ENCODE measurements at places on chromosomes 1 and 21.

DNA sequence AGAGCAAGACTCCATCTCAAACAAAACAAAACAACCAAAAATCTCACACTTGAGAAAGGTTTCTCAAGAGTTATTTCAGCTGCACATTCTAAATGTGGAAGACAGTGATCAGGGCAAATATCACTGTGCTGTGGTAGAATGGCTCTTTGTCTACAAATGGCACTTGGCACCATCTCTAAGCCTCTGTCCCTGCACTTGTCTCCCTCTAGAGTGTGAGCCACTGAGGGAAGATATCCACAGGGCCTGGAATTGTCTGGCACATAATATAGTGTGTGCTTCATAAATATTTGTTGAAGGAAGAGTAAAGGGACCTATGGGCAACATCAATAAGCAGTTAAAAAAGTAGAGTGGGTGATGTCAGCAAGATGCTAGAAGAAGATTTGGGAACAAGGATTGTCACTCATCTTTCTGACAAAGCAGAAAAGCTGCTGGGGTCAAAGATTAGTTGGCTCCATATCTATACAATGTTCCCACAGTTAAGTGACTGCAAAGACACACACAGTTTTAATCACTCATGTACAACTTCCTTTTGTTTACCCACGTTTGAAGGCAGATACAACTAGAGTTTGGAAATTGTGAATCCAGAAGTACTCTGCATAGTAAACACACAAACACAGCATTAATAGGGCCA is 19.1 kb downstream of the CD101 start:
- DNase-seq, result no peak

DNA sequence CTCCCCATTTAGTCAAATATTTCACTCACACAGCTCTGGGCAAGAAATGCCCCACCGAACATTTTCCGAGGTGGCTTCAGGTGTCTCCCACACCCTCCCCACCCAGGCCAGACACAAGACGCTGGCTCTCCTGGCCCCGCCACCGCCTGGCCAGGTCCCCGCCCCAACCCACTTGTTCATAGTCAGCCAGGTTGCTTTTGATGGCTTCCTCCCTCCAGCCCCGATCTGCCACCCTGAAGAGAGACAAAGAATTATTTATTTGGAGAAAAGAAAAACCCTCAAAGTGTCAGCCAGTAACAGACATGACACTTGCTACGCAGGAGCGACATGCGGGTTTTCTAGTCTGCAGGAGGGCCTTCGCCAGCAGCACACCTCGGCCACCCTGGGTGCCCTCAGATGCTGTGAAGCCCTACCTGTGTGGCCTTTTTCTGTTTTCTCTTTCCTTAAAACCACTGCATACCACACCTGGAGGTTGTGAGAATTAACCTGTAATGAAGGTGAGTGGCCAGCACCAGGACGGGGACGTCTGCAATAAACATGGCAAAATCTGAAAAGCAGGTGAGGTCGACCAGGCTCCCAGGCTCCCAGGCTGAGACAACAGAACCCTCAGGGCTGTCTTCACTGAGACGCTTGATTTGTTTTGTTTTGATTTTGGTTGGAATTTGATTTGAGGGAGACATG is 27.2 kb downstream of the SSBP3 start:
- DNase-seq, result no peak

GRCh38 chr1:39091845-39092645 is 65.9 kb downstream of the NDUFS5 start:
- DNase-seq, result peak; percentile 53

DNA sequence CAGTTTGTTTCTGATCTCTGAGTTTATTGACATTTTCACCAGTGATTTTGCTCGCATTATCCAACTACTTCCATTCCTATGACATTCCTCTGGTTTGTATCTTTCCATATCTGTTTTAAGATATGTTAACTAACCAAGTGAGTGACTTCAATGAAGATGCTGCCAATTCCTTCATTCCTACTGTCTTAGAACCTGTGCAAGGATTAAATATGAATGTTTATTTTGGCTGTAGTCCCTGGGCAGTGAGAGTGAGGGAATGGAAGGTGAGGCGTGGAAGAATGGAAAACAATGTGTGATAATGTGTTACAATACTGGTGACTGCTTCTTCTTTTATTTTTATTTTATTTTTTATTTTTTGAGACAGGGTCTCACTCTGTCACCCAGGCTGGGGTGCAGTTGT is 183.0 kb downstream of the SDCCAG8 start:
- no peak for DNase-seq

GRCh38 chr1:66090859-66091457 is 298.3 kb downstream of the PDE4B start:
- DNase-seq, result no peak

DNA sequence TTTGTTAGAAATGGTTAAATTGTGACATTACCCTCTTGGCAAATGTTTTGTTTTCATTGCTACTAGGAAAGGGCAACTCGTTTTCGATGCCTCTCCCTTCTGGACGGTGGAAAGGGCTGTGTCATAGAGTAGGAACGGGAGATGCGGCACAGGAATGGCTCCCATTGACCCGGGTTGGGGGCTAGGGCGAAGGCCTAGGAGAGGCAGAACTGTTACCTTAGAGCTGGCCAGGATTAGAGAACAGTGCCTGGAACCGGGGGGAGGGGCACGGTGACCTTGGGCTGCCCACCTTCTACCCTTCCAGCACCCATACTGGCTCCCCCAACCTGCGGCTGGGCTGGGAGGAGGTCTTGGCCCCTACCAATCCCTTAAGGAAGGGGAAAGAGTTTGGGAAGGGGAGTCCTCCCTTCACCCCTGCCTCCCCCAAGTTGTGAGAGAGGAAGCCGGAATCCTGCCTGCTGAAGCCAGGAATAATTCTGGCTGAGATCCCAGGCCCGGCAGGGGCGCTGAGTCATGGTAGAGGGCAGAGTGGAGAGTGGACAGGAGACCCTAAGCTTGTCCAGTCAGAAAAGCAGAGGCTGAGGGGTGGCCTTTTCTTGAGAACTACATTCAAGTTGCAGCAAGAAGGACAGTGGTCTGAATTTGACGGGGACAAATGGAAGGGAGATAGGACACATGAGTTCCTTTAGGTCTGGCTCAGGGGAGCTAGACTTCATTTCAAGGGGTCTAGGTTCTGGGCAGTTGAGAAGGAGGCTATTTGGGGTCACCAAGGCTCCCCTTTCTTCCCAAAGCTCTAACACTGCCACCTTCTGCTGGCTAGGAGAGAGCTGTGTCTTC is 8.2 kb downstream of the LMNA start:
- DNase-seq, result no peak

- DNase-seq, result peak; percentile 54
These were observed 19.1 kb downstream of the AGL start for GRCh38 chr1:99869304-99869703.

GRCh38 chr1:246503341-246503740 is 3.7 kb downstream of the SMYD3 start:
- DNase-seq, result no peak

DNA sequence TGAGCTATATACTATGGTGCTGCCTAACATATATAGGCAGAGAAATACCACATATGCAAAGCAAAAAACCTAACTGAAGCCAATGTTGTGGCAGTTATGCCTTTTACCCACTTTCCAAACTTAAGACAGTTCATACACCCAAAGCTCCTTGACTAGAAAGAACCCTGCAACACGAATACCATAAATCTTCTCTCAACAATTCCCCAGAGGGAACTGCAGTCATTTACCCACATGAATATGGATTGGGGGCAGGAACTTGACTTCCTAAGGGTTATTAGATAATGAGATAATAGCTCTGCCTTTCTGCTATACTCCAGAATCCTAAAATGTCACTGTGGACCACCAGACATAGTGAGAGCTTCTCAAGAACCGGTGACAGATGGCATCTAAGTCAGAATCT is 2.9 kb upstream of the ASPM start:
- DNase-seq, result no peak

- peak; percentile 30 for DNase-seq
These were observed at the start of gene FAAH for GRCh38 chr1:46394108-46394871. Gene FAAH, plus strand, starts transcription at chr1:46394317. Its CDS starts 32 bp downstream, at chr1:46394349.

DNA sequence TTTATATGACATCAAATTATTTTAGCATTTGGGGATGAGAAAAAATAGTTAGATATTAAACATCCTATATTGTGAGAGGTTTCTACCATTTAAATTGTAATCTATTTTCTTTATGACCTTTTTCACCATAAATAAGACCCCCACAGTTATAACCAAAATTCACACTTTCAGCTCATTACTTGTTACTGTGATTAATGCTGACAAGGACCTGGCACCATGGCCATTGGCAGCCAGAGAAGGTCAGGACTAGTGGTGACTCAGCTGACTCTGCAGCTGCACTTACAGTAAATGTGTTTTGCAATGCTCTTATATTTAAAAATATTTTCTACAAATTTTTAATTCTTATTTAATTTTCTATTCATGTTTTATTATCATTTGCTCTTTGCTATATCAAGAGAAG is 133.3 kb upstream of the C1orf105 start:
- DNase-seq, result no peak

- DNase-seq, result peak; percentile 90
These were observed 162.6 kb upstream of the IRF2BP2 start for GRCh38 chr1:234772345-234773147.

GRCh38 chr1:19305880-19306279 is 6.1 kb downstream of the AKR7A2 start:
- no peak for DNase-seq

DNA sequence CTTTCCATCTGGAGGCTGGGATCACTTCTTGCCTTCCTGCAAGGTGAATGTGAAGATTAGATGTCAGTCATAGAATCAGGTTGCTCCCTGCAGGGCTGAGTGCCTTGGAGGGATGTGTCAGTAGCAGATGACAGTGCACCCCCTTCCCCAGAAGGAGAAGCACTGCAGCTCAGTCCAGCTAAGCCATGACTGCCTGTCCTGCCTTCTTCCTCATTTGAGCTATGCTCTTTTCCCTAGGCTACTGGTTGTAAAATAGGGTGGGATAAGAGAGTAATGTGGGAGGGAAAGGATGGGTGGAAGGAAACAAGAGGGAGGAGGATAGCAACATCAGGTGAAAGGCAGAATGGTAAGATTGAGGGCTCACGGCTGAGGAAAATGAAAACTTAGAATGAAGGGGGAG is 11.1 kb upstream of the FABP3 start:
- DNase-seq, result peak; percentile 60

GRCh38 chr1:19476450-19477190 is 8.7 kb downstream of the CAPZB start:
- DNase-seq, result peak; percentile 43

- DNase-seq, result no peak
These were observed 22.8 kb upstream of the RGS1 start for GRCh38 chr1:192552760-192553191.

DNA sequence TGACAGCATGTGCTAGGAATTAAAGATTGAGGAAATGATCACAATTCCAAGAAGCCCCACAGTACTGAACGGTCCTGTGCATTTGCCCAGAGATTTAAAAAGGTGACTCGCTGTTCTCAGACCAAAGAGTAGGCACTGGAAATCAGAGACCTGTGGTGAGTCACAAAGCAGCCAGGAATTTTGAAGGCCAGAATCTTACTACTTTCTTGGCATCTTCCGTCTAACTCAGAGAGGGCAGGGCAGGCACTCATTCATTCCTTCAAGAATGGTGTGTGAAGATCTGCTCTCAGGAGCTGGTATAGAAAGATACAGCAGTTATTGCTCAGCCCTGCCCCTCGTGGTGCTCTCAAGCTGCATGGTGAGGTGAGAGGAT is 57.9 kb downstream of the BRINP2 start:
- DNase-seq, result no peak

- DNase-seq, result peak; percentile 51
These were observed 68.3 kb upstream of the NEK7 start for GRCh38 chr1:198088360-198089071.

GRCh38 chr1:103911450-103911849 is 161.8 kb downstream of the AMY1C start:
- no peak for DNase-seq

DNA sequence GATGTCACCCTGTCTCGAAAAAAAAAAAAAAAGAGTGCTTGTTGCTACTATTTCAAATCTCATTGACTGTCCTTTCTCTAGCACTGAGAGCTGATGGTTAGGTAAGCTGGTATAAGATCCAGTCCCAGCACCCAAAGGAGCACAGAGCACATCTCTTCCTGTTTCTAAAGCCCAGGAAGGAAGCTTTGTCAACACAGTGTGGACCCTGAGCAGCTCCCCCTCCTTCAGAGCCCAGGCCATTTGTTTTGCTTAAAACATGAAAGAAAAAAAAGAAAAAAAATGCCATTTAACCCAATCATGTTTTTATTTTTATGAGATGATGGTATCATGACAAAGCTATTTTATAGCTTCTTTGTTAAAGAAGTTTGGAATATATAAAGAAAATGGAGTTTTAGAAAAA is 184.1 kb upstream of the DUSP10 start:
- no peak for DNase-seq

GRCh38 chr1:52904927-52905698 is 16.4 kb downstream of the ECHDC2 start:
- no peak for DNase-seq

DNA sequence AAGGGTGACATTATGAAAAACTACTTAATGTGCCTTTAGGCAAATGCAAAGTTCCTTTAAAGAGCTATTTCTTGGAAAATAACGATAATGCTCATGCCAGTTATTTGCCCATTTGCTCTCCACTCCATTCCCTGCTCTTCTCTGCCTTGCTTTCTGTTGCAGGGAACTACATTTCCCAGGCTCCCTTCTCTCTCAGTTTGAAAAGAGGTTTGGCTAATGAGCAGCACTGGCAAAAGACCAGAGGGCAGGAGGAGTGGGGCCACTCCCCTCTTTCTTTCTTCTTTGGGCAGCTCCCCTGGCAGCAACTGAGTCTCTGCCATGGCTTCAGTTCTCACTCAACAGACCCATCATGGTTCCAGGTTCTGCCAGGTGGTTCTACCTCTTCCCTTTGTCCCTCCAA is 130.5 kb downstream of the RWDD3 start:
- DNase-seq, result no peak

DNA sequence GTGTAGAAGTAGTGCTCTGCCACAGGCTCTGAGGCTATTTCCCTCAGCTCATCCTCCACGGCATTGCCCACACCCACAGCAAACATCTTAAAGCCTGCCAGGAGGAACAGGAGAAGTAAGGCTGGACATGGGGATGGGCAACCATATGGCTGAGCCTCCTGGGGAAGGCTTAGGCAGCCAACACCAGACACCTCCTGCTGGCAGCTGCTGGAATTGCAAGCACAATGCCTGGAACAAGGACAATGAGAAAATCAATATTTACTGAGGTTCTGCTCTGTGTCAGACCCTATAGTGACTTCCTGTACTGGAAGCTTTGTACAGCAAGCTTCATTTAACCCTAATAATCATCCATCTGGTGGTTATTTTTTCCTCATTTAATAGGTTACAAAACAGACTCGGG is 8.2 kb downstream of the MATN1 start:
- DNase-seq, result peak; percentile 34

DNA sequence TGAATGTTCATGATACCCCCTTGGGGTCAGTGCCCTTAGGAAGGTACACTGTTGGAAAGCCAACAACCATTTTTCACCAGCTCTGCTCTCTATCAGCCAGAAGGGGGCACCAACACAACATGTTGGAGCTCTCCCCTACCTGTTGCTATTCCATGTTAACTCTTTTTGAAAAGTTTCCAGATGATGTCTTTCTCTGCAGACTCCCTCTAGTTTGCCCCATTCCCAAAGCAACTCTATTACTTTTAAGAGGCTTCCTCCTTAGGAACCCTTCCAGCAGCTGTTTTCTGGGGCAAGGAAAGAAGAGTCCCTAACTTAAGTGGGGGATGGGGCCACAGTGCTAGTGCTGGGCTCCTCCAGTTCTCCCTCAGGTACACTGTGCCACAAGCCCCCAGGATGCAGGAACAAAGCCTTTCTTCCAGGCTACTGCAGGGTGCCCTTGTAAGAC is 22.9 kb upstream of the NDC1 start:
- DNase-seq, result peak; percentile 60

- peak; percentile 61 for DNase-seq
These were observed 28.5 kb upstream of the PTGS2 start for GRCh38 chr1:186708694-186709097.

All from inflammatory macrophage treated with lipopolysaccharide for 1 hour (primary cell).